COR-L47 (cell line): ENCODE measurements at places on chromosomes 1 and 21.

GRCh38 chr1:35539824-35540261 lies 17.4 kb downstream of the KIAA0319L start:
- DNase-seq = no peak

- DNase-seq = no peak
Observed at GRCh38 chr1:64839261-64839660, 94.4 kb downstream of the RAVER2 start.

DNA sequence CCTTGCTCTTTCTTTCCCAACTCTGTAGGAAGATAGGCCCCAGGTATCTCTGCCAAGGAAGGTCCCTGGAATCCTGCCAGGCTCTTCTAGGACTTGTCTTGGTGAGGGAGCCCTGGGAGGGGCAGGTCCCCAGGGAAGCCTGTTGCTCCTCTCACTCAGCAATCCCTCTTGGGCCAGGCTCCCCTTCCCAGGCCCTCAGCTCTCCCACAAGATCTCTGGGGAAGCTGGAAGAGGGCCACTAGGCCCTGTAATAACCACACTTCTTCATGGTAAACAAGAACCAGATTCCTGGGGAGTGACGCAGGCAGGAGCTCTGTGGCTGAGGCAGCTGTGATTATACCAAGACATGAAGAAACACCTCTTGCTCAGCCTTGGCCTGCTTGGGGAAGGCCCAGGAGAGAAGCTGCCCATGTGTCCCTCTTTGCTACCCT lies 9.9 kb upstream of the MAPKAPK2 start:
- DNase-seq = no peak

DNA sequence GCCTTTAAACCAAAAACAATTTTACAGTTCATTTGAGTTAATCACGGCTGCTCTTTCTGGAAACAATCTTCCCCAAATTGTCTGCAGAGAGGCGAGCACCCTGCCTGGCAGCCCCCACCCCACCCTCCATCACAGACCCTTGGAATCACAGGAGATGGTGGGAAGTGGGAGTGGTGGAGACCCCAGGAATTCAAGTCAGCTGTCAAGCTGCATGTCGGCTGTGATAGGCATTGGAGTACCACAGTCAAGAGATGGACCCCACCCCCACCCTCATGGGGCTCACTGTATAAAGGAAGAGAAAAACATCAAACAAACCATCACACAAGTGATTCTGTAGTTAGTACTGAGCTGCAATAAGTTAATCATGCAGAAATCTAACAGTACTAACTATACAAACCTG lies 360.4 kb downstream of the MATN1 start:
- no peak for DNase-seq

GRCh38 chr1:201468501-201468843 lies 516 bp downstream of the PHLDA3 start:
- DNase-seq = no peak

GRCh38 chr1:54011316-54012007 lies 6.5 kb downstream of the LDLRAD1 start:
- DNase-seq = no peak
